Bladder microvascular endothelial cell (primary cell): ENCODE measurements at places on chromosomes 1 and 21. TPM values are rescaled to one million over a fixed set of nuclear protein-coding genes. Genes with fewer than 3 reads are reported as not detected.

LCE6A gene
- total RNA-seq, result not detected in 2 replicates

SH3D21 gene
- total RNA-seq, result 0.81 and 2.1 TPM in 2 replicates

EDARADD gene
- not detected in 2 replicates for total RNA-seq

G0S2 gene
- 0.65 and 1.6 TPM in 2 replicates for total RNA-seq

CCDC27 gene
- not detected in 2 replicates for total RNA-seq

CNR2 gene
- total RNA-seq, result not detected in 2 replicates

MIGA1 gene
- 5.2 and 17.9 TPM in 2 replicates for total RNA-seq

EPHA10 gene
- total RNA-seq, result under 0.01 TPM in 1 of 2 replicates, not detected in the other

B3GALT5 gene
- total RNA-seq, result under 0.01 and 0.06 TPM in 2 replicates

CACNA1S gene
- total RNA-seq, result not detected in 2 replicates

CRNN gene
- total RNA-seq, result not detected in 2 replicates

KRTAP15-1 gene
- total RNA-seq, result not detected in 2 replicates

ADAMTSL4 gene
- total RNA-seq, result under 0.01 and 0.44 TPM in 2 replicates

SPATA1 gene
- total RNA-seq, result 0.81 and 0.82 TPM in 2 replicates

SYT2 gene
- not detected in 2 replicates for total RNA-seq

KCNE2 gene
- not detected in 2 replicates for total RNA-seq

SPRR2G gene
- total RNA-seq, result not detected in 2 replicates

TESK2 gene
- total RNA-seq, result 2.6 TPM in 2 replicates

OPTC gene
- total RNA-seq, result not detected in 2 replicates

DMBX1 gene
- not detected in 2 replicates for total RNA-seq

GPR157 gene
- total RNA-seq, result 2.1 and 4.8 TPM in 2 replicates

RAB7B gene
- total RNA-seq, result not detected in 2 replicates

OR2T3 gene
- total RNA-seq, result not detected in 2 replicates

CLEC20A gene
- not detected in 2 replicates for total RNA-seq

FOXO6 gene
- not detected in 2 replicates for total RNA-seq

TTC24 gene
- total RNA-seq, result not detected in 2 replicates

CEP350 gene
- 25.1 and 46.3 TPM in 2 replicates for total RNA-seq

UMODL1 gene
- not detected in 2 replicates for total RNA-seq

GBP2 gene
- 53.6 and 75.8 TPM in 2 replicates for total RNA-seq

PCP4 gene
- not detected in 2 replicates for total RNA-seq

TTC13 gene
- total RNA-seq, result 18.3 and 20.4 TPM in 2 replicates
